ENCODE measurements at places on chromosomes 4 and X. TPM values are rescaled to one million over a fixed set of nuclear protein-coding genes. Genes with fewer than 3 reads are reported as not detected.

GRCh38 chr4:116401293-116401692, 684.1 kb downstream of the TRAM1L1 start:
- no peak for DNase-seq

GRCh38 chr4:80295336-80295735, 28.9 kb downstream of the FGF5 start:
- no peak for DNase-seq

- DNase-seq = no peak
Observed at GRCh38 chr4:73743795-73744194, 3.4 kb downstream of the CXCL8 start.

- no peak for DNase-seq
Observed at GRCh38 chrX:34659575-34659974, 2.5 kb upstream of the TMEM47 start.

DNA sequence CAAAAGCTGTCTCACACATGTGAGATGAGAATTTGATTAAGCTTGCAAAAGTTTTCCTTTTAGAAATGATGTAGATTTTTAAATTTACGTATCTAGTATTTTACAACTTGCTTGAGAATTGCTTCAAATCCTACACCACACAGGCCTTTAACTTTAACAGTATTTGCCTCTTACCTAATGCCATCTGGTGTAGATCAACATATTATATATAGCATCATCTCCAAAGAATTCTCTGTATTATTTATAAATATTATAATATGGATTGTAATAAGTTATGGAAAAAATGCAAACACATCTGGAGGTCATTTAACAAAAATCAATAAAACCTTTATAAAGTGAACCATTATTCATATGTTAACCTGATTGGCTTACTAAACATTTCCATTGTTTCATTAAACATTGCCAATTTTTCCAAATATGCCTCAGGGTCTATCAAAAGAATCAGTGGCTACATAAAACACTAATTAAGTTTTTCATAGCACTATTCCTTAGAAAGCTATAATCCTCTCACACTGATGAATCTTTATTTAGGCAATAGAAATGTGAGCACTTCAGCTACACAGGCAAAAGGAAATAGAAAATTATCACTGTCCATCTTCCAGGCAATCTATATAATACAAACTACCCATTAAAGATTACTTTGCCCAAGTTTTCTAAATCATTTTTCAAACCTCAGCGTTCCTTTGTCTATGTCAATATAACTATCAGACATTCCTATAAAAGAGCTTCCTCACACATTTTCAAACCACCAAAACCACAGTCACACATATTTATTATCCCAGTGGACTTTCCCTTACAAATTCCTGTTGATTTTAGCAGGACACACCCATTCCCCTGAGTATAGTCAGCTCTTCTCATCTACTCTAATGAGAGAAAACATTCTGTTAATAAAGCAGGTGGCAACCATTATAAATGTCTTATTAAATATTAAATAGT, 83.5 kb upstream of the INTU start:
- DNase-seq = no peak

FHDC1 gene
- total RNA-seq = 17.1 TPM

NR0B1 gene
- total RNA-seq = 0.09 TPM

DNA sequence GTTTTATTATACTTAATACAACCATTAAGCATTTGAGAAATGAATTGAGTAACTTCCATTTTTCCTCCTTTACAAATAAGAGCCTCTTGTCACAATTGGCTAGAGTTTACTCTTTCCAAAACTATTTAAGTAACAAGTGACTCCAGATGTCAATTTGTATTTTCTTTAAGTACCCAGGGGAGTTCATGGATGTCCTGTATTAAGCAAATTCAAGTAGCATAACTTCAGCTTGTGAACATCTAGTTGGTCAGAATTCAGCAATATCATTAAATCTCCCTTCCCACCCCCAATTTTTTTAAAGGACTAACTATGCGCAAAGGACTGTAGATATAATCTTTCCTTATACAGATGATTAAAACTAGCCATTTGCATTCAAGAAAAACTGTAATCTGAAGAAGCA, 1.4 kb upstream of the ADGRL3 start:
- no peak for DNase-seq

ARHGAP24 gene
- total RNA-seq = 1.4 TPM

GRCh38 chr4:77905651-77906263, 43.1 kb downstream of the MRPL1 start:
- no peak for DNase-seq

DNA sequence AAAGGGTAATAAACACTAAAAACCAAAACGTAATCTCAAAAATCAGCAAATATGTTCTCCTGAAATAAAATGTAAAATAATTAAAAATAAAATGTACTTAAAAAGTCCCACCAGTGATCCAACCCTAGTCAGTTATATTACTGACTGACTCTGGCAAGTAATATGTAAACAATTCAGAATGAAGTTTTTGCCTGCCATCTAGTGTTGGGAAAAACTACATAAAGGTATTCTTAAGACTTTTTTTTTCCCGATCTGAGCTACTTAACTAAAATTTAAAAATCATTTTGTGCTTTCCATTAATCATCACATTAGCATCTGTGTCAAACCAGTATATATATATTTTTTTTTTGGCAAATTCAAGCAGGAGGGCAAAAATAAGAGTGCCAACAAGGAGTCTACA, 24.0 kb downstream of the RCHY1 start:
- no peak for DNase-seq

GRCh38 chr4:85407546-85407945, 67.4 kb upstream of the ARHGAP24 start:
- DNase-seq = no peak

GRCh38 chr4:60619531-60620305, 580.4 kb upstream of the ADGRL3 start:
- no peak for DNase-seq

DNA sequence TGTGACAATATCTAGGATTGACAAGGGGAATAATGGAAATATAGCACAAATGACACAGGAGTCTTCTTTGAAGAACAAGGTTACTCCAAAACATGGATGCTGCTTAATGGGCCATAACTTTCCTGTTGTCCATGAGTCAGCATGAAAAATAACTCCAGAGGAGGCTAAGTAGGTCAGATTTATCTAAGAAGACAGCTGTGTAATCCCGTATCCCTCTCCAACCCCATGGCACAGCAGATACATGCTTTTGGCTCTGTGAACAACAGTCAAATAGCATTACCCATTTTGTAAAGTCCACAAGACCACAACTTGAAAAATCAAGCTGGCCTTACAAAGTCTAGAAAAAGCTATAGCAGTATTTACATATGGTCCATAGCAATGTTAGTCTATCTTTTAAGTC, 2.1 kb upstream of the TMEM131L start:
- DNase-seq = no peak
